Stimulated activated CD8-positive, alpha-beta memory T cell treated with anti-CD3 and anti-CD28 coated beads, Interleukin-12 subunit alpha, Interleukin-12 subunit beta, amount 100 ng/mL, for 4 hours (primary cell): ENCODE measurements at places on chromosomes 16 and 17.

GRCh38 chr17:1713878-1714426, 3.8 kb upstream of the TLCD2 start:
- DNase-seq, result no peak

DNA sequence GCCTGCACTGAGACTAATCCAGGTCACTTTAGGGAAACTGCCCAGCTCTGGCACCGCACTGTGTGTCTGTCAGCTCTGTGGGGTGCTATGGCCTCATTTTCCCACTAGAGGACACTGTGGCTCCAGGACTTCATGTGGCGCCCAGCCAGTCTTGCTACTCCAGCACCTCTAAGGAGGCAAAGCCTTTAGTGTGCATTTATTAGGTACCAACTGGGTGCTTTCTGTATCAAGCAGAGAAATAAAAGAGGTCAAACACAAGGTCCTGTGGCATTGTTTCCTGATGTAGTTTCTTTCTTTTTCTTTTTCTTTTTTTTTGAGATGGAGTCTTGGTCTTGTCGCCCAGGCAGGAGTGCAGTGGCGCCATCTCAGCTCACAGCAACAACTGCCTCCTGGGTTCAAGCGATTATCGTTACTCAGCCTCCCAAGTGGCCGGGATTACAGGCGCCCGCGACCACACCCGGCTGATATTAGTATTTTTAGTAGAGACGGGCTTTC, 12.5 kb upstream of the RHBDL3 start:
- DNase-seq, result no peak

GRCh38 chr17:77499699-77500435, 359.1 kb downstream of the SEC14L1 start:
- no peak for DNase-seq

DNA sequence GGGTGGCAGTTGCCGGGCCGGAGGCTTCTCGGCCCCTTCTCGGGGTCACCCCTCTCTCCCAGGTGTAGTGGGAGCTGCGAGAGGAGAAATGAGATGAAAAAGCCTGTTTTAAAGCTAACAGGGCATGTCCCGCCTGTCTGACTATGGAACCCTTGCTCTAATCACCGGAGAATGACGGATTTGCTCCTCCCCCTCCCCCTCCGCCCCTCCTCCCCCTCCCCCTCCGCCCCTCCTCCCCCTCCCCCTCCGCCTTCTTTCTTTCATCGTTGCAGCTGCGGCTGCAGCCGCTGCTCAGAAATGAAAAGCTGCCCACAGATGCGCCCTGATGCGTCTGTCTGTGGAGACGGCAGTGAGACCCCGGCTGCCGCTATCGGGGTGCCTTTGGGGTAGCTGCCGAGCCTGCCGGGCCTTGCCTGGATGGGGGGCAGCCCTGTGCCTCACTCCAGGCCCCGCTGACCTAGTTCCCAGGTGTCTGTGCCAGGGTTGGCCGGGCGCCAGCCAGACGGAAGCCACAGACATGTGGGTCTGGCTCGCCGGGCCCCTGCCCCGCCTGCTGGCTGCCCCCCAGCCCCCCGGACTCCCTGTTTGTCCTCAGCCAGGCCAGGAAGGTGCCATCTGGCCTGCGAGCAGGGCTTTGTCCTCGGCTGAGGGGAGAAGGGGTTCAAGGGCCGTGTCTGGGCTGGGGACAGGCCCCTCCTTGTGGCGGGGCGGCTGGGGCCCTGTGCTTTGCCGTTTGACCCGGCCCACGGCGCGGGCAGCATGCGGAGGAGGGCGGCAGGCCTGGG, 37.7 kb downstream of the GINS2 start:
- no peak for DNase-seq

DNA sequence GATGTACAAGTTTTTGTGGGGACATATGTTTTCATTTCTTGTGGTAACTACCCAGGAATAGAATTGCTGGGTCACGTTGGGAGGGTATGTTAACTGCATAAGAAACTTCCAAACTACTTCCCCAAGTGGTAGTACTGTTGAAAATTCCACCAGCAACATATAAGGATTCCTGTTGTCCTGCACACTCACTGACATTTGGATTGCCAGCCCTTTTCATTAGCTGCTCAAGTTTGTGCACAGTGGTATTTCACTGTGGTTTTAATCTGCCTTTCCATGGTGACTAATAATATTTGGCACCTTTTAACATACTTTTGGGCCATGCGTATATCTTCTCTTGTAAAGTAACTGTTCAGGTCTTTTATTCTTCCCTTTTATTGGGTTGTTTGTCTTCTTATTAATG, 103.3 kb downstream of the GNAO1 start:
- no peak for DNase-seq

- no peak for DNase-seq
Observed at GRCh38 chr16:2507052-2507659, 6.6 kb upstream of the ATP6V0C start.

DNA sequence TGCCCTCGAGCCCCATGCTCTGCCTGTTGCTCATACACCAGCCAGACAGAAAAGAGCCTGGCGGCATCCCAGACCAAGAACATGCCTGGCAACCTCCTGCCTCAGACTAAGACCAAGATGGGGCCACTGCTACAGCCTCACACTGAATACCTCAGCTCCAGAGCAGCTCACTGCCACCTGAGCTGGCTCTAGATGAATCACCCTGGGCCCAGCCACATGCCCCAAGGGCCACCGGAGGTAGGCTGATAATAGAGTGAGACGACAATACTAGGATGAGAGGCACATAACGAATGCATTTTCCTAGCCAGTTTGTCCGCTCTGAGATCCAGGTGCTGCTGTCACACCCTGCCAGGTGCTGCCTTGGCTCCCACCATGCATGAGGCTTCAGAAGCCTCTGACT, 13.0 kb downstream of the PIP4K2B start:
- DNase-seq, result no peak

DNA sequence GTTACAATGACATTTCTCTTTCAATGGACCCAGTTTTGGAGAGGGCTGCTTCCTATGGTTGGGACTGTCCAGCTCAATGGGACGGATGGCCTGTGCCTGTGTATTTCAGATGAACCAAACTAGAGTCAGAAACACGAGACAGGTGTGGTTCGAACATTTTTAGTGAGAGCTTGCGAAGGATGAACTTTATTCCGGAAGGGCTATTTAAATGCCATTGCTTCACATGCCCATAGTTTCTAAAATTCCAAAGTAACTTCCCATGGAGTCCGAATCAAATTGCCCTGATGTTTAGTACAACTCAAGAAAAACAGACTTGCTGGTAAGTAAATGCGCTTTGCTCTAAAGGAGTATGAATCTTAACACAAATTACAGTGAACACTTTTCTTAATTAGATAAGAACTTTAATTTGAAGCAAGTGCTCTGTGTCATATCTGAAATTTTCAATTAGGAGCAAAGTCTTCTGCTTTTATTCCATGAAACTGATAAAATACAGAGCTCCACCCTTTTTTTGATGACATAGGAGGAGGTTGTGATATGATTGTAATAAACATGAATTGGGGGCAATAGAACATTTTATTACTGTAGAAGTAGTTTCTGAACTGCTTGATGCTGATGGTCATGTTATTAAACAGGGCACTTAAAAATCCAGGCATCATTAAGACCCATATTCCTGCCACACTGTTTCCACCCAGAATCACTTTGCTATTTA, 1.3 kb downstream of the KRT20 start:
- DNase-seq, result no peak

DNA sequence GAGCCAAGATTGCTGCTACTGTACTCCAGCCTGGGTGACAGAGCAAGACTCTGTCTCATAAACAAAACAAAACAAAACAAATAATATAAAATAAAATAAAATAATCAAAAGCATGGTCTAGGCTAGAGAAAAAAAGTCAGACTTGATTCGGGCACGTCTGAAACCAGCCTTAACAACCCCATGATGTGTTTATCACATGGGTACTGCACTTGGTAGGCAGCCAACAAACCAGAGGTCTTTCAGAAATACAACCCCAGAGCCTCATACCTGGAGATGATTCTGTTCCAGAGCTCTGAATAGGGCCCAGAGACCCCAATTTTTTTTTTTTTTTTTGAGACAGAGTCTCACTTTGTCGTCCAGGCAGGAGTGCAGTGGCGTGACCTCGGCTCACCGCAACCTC, 9.6 kb upstream of the HAPSTR1 start:
- DNase-seq, result no peak

DNA sequence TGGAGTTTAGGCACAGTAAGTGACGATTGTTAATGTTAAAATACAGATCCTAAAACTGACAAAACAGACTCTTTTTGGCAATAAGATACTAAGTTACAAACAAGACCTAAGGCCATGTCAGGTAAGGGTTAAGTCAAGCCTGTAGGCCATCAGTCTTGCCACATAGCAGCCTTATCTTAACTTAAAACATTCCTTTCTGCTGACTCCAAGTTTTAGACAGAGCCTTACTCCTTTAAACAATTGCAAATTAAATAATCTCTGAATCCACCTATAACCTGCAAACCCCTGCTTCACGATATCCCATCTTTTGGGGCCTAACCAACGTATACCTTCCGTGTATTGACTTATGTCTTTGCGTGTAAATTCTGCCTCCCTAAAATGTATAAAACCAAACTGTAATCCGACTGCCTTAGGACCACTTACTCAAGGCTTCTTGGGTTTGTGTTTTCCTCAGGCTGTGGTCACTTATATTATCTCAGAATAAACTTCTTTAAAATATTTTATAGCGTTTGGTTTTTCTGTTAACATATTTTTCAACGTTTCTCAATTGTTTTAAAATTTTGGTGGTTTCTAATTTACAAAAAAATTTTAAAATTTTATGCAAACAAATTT, 64.4 kb downstream of the EFCAB5 start:
- DNase-seq, result no peak

DNA sequence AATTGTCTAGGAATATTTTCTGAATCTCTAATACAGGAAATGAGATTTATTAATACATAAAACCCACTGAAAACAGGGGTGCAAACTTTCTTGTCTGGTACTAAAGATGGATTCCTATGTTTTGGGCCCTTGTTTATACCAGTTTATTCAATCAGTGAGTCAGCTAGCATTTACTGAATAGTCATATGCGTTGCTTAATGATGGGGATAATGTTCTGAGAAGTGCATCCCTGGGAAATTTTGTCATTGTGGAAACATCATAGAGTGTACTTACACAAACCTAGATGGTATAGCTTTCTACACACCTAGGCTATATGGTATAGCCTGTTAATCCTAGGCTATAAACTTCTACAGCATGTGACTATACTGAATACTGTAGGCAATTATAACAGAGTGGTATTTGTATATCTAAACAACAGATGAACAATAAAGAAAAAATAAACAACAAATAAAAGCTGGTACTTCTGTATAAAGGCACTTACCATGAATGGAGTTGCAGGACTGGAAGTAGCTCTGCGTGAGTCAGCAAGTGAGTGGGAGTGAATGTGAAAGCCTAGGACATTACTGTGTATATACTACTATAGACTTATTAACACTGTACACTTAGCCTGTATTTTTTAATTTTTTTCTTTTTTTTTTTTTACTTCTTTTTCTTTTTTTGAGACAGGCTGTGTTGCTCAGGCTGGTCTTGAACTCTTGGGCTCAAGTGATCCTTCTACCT, 63.7 kb downstream of the SIAH1 start:
- DNase-seq, result no peak
